Retinal pigment epithelial cell (primary cell): ENCODE measurements at places on chromosomes 6 and 20.

DNA sequence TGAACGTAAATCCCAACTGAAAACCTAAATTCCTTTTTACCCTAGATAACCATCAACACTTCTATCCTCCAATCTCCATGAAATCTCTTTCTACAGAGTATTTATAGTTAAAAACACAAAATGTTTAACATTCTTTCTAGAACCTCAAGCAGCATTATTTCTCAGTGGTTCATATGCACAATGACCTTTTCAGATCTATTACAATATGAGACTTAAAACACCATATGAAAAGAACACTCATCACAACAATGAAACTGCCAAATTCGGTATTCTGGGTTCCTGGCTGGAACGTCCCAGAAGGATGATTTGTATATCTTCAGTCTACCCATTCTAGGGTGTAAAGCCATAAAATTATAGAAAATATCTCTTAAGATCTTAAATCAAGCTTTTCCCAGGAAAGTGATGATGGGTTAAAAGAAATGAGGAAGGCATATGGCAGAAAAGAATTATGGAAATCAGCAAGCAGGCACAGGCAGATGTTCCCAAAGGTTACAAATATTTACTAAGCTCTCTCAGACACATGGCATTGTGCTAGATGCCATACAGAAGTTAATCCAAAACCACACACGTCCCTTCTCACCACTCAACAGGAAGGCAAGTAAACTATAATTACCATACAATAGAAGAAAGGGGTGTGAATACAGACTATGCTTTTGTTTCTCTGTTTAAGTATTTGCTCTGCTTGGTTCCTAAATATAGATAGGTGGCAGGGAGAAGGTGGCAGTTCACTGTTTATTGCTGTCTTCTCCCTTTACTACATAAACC is 118.0 kb downstream of the CHD6 start:
- DNase-seq: no peak

DNA sequence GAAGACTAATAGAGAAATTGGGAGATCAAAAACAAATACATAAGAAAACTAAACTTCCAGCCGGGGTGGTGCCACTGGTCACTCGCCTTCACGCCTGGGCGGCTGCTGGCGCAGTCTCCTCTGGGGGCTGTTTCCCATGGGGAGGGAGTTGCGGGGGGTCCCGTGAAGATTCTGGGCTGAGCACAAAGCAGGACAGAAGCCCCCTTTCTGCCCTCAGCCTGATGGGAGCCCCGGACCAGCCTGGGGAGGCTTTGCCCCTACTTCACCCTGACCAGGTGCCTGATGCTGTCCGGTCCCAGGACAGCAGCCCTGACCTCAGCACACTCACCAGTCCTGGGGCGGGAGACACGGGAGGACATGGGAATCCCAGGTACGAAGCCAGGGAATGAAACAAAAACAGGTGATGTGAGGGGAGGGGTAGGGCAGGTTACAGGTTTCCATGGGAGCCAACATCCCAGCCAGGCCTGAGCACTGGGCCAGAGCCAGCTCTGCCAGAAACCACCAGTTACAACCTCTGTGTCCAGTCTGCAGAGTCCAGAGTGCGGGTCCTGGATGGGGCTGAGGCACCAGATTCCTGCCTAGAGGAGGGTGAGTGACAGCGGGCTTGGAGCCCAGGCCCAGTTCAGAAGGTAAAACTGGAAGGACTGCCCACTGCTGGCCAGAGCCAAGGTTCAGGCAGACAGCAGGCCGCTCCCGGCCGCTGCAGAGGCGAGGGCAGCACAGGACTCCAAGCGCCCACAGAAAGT is 326.4 kb downstream of the TAF4 start:
- no peak for DNase-seq

- no peak for DNase-seq
Measured at GRCh38 chr6:32223258-32224235, at the start of gene NOTCH4. NOTCH4 (minus strand) TSS chr6:32224067; CDS start chr6:32223928, 139 bp downstream.

GRCh38 chr20:20386192-20386591 is 18.3 kb downstream of the INSM1 start:
- DNase-seq: no peak
